ENCODE measurements at places on chromosomes 4 and X.

GRCh38 chrX:10634392-10635161, 14.2 kb upstream of the MID1 start:
- no peak for DNase-seq

GRCh38 chrX:104135677-104136076, 21.1 kb downstream of the SLC25A53 start:
- no peak for DNase-seq

GRCh38 chr4:73413294-73413755, 9.2 kb downstream of the ALB start:
- DNase-seq: no peak

GRCh38 chr4:53510321-53510720, 81.0 kb downstream of the LNX1 start:
- no peak for DNase-seq

- no peak for DNase-seq
Observed at GRCh38 chr4:140943486-140944198, 187.5 kb upstream of the TBC1D9 start.

GRCh38 chr4:150960818-150961217, 54.3 kb downstream of the LRBA start:
- DNase-seq: no peak

DNA sequence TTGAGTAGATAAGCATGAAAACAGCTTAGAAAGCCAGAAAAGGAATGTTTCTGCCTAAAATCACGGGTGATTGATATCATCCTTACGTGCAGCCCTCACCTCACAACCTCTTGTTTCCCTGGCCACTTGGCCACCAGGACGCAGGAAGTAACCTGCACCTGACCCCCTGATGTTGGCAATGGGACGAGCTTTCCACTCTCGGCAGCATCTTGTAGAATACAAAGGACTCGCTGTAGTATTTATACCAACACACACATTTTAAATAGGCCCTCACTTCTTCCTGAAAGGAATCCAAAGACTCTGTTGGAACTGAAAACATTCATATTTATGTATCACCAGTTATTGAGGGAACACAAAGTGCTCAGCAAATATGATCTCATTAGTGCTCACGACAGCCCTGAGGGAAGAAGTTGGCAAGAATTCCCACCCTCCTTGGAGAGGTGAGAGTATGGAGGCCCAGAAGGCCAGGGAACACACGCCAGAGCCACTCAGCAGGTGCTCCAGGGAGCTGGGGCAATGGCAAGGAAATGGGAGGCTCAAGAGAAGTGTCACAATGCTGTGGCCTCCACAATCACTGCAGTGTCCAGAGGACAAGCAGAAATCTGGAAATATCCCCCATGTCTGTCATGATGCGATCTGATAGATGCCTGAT, 103.3 kb upstream of the KIT start:
- DNase-seq: no peak

DNA sequence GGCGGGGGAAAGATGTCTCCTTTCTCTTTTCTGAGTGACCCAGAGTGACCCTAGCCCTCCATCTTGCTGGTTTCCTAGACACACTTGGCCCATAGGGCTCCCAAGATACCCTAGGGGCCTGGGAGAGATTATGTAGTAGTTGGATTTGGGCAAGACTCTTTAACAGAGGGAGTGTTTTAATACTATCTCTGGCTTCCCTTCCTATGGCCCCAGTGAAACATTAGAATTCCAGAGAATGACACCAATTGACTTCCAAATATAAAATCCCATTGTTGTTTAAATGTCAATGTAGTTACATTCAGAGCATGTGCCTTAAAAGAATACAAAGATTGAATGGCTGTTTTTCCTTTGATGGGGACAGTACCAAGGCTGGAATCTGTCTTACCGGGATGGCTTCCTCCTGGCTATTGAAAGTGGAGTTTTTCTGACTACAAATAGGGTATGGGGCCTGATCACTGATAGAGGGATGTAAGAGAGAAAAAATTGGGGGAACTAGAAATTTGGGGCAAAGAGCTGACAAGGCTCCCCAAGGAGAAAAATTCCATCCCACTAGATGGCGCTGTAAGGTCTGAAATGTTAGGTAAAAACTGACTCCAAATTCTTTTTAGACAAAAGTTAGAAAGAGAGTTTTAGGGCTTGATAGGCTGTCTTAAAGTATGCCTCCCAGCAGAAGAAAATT, 10.7 kb downstream of the TENT5D start:
- DNase-seq: no peak

- DNase-seq: no peak
Observed at GRCh38 chr4:11072999-11073398, 355.7 kb downstream of the HS3ST1 start.

DNA sequence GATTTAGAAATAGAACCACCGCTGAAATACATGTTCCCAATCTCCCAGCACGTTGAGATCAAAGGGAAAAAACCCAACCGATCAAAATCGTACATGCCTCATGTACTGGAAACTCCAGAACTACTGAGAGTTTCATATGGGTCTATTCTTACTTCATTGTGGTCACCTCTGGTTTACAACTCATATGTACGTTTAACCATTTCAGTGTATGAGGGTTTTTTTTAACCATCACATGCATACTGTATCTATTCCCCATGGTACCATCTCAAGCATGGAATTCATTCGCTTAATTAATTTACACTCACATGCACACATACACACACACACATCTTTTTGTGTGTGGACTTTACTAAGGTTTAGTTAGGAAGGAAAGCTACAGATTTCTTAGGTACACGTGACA, 46.0 kb upstream of the CLNK start:
- no peak for DNase-seq

GRCh38 chrX:81195259-81195658, 6.5 kb downstream of the HMGN5 start:
- no peak for DNase-seq

Data from renal pelvis (tissue), 12 donors.